ENCODE measurements at places on chromosomes 2 and 18.

DNA sequence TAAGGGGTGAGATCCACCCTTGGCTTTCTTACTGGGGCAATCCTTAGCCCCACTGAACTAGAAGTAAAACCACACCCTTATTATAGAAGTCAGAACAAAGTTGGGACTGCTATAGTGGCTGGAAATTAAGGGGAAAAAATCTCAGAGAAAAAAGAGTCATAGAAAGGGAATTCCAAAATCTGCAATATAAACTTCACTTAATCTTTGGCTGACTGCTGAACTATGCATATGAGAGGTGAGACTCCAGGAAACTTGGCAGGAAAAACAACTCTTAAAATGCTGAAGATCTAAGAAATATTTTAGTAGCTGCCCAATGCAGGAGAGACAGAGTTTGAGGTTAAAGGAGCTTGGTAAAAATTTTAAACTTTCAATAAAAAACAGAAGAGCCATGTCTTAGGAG lies 201.8 kb upstream of the FN1 start:
- no peak for DNase-seq

GRCh38 chr2:28437918-28438317 lies 45.3 kb downstream of the FOSL2 start:
- DNase-seq, result no peak

DNA sequence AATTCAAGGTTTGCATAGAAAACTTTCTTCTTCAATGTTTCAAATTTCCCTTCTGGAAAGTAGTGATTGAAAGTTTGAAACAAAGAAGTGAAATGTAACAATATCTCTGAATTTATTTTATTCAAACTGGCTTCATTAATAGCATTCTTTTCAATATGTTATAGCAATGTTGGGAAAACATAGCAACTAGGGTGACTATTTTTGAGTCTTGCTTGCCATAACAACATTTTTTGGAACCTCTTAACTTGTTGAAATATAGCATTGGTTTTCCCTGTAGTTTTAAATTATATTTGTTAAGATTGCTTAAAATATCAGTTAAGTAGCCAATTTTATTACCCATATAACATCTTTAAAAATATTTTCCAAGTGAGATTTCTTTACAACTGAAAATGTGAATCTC lies 141.7 kb upstream of the OSR1 start:
- no peak for DNase-seq

- no peak for DNase-seq
These were observed 58.3 kb downstream of the ID2 start for GRCh38 chr2:8740136-8740535.

GRCh38 chr2:210072493-210072892 lies 70.1 kb downstream of the RPE start:
- no peak for DNase-seq

DNA sequence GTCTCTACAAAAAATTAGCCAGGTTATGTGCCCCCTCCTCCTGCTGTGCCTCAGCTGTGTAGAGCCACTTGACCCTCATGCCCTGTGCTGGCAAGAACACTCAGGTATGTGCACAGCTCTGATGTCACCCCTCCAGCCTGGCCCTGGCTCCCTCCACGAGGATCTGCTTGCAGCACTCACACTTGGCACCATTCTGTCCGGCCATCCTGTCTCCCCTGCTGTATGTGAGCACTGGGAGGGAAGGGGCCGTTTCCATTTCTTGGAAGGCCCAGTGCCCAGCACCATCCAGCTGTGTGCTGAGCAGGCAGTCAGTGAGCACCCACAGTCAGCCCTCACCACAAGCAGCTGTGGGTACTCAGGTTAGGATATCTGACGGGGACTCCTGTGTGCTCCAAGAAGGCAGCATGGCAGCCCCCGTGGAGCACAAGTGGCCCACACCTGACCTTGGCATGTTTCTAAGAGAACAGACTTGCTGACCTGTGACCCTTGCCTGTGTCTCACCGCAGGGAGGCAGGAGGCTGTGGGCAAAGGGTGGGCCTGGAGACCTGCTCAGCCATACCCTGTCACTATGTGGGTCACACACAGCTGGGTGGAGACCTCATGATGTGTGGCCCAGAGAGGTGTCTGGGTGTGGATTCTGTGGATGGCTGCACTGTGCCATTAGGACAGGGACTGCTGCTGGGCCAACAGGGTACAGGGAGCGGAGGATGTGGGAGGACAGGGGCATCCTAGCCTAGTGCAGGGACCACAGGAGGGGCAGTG lies 31.5 kb downstream of the USP34 start:
- no peak for DNase-seq
